Retinal pigment epithelial cell (primary cell): ENCODE measurements at places on chromosomes 3 and 15.

DNA sequence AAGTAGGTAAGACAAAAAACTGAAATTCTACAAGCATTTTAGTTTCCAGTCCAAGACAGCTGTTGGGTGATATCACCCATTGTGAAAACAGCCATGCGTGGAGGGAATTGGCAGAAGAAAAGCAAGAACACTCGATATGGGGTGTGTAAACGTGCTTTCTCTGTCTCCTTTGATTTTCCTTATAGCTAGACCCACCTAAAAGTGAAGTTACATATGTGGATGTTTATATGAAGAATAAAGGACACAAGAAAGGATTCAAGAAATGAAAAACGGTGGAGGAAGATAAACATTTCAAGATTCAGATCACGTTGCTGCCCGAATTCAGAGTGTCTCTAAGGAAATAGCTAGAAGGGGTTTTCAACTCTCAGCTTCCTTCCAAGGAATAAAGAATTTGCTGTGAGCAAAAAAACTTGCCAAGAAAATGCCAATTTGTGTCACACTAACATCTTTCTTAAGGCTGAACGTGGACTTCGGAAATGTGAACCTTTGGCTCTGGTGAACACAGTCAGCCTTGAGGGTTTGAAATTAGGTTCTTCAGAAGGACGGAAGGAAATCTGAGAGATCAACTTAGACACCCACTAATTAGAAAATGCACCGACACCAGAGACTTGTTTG lies 269.0 kb upstream of the ADAMTS9 start:
- DNase-seq, result no peak

- DNase-seq, result no peak
Observed at GRCh38 chr3:116087426-116087825, 357.9 kb downstream of the LSAMP start.

GRCh38 chr3:106466881-106467280 lies 598.1 kb upstream of the CBLB start:
- no peak for DNase-seq

GRCh38 chr3:37646865-37647264 lies 214.8 kb upstream of the CTDSPL start:
- no peak for DNase-seq

DNA sequence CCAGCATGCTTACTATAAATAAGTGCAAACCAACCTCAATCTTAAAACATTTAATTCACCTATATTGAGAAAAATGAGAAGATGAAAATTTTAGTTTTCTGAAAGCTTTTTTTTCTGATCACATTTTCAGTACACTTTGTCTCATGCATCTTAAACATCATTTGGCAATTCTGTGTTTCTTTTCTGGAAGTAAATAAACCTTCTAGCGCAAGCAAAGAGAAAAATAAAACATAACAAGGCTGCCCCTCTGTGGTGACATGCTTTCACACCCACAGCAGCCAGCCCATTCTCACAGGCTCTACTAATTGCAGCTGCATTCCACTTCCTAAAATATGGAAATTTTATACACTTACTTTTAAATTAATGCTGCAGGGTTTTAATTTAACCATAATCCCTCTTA lies 90.1 kb downstream of the NEK10 start:
- DNase-seq, result no peak

GRCh38 chr15:65132878-65133547 lies 595 bp downstream of the PDCD7 start:
- DNase-seq, result peak; percentile 15

DNA sequence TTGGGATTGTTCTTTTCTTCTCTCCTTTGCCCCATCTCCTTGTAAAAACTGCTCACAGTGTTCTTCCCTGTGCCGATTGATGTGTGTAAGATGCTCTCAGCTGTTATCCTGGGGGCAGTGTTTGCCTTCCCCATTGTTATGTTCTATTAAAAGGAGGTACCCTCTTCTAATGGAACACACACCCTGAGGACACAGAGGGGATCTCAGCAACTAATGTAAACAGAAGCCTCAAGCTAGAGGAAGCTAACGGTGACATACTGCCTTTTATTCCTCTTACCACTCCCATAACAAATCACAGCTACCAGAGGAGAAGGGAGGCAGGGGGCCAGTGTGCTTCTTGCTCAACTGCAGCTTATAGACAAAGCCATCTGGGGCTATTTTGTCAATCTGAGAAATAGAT lies 2.2 kb downstream of the TAGLN3 start:
- no peak for DNase-seq

GRCh38 chr3:148833223-148833622 lies 5.6 kb downstream of the CPB1 start:
- no peak for DNase-seq

DNA sequence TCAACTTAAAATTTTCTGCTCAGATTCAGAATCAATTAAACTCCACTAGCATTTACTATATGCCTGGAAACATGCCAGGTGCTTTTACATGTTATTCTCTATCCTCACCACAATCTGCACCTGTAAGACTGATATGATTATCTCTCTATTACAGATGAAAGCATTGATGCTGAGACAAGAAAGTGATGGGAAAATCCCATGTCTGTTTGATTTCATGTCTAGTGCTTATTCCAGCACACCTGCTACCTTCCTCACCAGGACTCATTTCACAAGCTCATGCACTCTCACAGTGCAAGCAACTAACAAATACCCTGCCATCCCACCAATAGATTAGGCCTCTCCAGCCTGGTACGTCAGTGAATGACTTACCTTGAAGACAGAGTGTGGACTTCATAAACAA lies 25.0 kb upstream of the BCL6 start:
- DNase-seq, result no peak

DNA sequence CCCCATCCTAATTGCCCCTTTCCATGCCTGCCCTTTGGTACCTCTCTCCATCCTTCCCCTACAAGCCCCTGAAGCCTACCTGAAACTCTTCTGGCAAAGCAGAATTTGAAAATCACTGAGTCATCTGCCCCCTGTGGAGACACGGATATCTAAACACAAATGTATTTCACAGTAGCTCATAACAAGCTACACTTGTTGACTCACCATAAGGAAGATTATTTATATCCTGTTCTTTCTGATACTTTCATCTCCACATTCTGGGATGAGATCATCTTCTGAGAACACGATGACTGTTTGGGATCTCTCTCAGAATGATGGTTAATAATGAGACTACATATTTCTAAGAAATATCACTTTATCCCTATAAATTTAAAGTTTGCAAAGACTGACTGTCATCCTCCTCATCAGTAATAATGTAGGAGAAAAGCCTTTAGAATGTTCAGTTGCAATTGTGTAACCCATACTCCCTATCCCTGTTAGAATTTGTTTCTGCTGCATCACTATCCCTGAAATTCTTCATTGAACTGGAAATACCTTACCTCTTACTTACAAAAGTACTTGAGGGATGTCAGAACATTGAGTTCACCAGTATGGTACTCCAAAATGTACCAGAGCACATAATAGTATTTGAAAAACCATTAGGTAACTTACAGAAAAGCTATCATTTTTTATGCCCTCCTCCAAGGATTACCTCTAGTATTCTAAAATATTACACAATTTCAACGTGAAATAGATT lies 116.1 kb upstream of the IL12A start:
- DNase-seq, result no peak

DNA sequence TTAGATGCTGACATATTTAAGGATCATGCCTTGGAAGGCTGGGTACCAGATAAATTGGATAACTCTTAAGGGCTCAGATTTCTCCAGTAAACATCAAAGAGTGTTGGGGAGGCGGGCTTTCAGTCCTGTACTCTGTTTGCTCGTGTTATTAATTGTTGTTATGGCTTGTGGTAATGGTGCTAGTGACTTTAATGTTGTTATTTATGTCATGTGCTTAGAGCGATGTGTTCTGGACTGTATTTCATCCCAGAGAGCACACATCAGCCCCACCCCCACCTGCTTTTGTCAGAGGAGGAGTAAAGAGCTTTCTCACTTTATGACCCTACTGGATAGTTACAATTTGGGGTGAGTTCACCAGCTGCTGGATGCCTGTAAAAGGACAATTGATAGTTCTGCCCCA lies 386.3 kb downstream of the EPHB1 start:
- no peak for DNase-seq

GRCh38 chr15:49235446-49236124 lies 65.5 kb downstream of the GALK2 start:
- peak; percentile 25 for DNase-seq

DNA sequence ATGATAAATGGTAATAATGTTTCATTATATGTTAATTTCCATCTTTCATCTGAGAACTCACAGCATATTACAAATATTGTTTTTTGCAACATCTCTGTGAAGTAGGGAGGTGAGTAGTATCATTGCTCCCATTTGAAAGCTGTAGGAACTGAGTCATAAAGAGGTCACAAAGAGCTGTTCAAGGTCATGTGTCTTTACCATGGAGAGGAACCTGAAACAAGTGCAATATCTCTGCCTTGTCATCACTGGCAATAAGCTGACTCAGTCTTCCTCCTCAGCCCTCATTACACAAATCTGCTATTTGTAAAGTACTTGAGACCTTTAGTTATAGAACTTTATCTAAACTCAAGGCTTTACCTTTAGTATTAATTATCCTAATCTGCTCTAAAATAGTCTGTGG lies 4.4 kb upstream of the ATP13A4 start:
- no peak for DNase-seq

DNA sequence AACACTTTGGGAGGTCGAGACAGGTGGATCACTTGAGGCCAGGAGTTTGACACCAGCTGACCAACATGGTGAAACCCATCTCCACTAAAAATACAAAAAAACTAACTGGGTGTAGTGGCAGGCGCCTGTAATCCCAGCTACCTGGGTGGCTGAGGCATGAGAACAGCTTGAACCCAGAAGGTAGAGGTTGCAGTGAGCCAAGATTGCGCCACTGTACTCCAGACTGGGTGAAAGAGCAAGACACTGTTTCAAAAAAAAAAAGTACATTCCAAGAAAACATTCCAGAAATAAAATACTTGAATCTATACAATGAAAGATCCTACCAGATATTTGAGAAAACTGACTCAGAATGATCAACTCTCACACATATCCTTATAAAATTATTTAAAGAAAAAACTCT lies 30.4 kb downstream of the TFDP2 start:
- no peak for DNase-seq

GRCh38 chr3:134796281-134797056 lies 1.4 kb downstream of the EPHB1 start:
- no peak for DNase-seq

GRCh38 chr3:7489417-7489816 lies 628.5 kb downstream of the GRM7 start:
- DNase-seq, result no peak

DNA sequence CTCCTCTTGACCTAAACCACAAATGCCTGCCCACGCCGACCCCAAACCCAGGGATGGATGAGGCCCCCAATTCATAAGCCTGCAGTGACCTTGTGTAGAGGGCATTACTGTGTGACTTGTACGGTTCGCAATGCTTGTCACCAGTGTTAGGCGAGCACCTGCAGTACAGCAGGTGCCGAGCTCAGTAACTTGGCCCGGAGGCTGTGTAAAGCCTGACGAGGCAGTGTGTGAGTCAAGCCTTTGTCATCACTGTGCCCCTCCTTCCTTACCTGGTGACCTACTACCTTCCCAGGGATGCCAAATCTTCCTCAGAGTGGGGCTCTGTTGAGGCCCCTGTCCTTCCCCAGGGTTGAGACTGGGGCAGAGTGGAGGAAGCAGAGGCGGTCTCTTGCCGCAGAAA lies 37.2 kb upstream of the TMEM115 start:
- no peak for DNase-seq

- no peak for DNase-seq
Observed at GRCh38 chr3:109143646-109144045, 7.1 kb downstream of the C3orf85 start.

GRCh38 chr3:95539950-95540483 lies 1274.4 kb upstream of the EPHA6 start:
- DNase-seq, result no peak

GRCh38 chr3:15800780-15801179 lies 3.0 kb upstream of the ANKRD28 start:
- DNase-seq, result no peak

GRCh38 chr3:164655462-164655861 lies 422.8 kb downstream of the SI start:
- no peak for DNase-seq

DNA sequence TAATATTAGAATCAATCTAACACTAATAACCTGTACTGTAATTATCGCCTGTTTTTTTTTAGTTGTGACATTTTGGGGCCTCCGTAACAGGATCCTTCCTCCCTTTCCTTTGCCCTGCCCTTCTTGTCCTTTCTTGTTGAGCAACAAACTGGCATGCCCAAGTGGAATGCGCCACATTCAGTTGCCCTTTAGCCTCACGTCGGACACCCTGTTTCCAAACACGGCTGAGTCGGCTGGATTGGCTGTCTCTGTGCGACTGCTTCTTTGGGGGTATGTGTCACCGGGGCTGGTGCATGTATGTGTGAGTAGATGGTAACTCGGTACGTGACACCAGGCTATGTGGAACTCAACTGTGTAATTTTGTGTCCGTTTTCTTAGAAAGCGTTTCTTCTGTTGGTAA lies 24.1 kb downstream of the TRAK1 start:
- no peak for DNase-seq

- no peak for DNase-seq
Observed at GRCh38 chr15:39188930-39189329, 391.9 kb upstream of the THBS1 start.

- no peak for DNase-seq
Observed at GRCh38 chr15:31974855-31975829, 55.2 kb upstream of the CHRNA7 start.

DNA sequence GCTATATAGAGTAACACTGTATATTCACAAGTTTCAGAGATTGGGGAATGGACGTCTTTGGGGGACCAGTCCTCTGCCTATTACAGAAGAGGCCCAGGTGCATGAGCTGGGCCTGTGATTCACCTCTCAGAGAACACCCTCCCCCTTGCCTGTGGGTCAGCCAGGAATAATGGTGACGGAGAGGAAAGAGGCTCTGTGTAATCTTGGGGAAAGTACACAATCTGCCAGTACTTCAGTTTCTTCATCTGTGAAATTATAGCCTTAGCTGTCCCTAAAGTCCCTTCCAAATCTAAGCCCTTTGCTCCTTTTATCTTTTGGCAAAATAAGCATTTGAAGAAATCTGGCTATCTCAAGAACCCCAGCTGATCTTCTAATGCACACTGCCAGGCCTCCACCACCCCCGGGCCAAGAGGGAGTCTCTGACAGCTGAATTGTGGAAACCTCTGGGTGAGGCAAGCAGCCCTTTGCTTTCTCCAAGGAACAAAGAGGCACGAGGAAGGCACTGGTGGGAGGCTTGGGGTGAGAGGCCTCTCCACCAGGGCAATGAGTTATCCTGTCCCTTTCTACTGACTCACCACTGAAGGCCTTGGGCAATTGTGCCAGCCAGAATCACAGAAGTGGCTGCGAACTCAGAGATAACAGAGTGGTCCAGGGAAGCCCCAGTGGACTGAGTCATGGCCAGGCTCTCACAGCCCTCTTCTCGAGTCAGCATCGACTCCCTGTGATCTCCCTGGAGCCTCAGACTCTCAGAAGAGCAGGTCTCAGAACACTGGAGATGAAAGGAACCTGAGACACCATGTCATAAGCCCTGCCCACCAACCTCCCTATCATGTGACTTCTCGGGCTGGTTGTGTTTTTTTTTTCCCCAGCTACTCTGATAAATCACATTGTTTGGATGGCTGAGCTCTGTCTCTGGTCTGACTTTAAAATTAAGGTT lies 31.8 kb downstream of the CCNL1 start:
- DNase-seq, result peak; percentile 75

- no peak for DNase-seq
Observed at GRCh38 chr3:8147711-8148110, 353.9 kb upstream of the LMCD1 start.

- no peak for DNase-seq
Observed at GRCh38 chr3:17848102-17848501, 105.7 kb upstream of the TBC1D5 start.

- DNase-seq, result no peak
Observed at GRCh38 chr3:171444001-171444690, 16.1 kb downstream of the TNIK start.
